ENCODE measurements at places on chromosomes 5 and 9. TPM values are rescaled to one million over a fixed set of nuclear protein-coding genes. Genes with fewer than 3 reads are reported as not detected.

Gene GALT
- 222 TPM for total RNA-seq

Gene TEX48
- total RNA-seq, result not detected

Gene ST8SIA4
- 55.2 TPM for total RNA-seq

Gene PDCD1LG2
- 1.1 TPM for total RNA-seq

Gene SCAMP1
- 22.1 TPM for total RNA-seq

Gene TNFSF15
- total RNA-seq, result not detected

Gene FBP1
- total RNA-seq, result 0.42 TPM

Gene TXNDC8
- total RNA-seq, result not detected

Gene FAM81B
- 0.94 TPM for total RNA-seq

Gene MED22
- total RNA-seq, result 29.3 TPM

Gene IFNE
- total RNA-seq, result not detected

Gene CRHBP
- 2.5 TPM for total RNA-seq

Gene OCLN
- total RNA-seq, result 1.4 TPM

- no peak for DNase-seq
Observed at GRCh38 chr5:32621256-32621655, 35.9 kb downstream of the SUB1 start.

GRCh38 chr5:180563994-180564393 is 27.3 kb downstream of the SCGB3A1 start:
- DNase-seq, result no peak

DNA sequence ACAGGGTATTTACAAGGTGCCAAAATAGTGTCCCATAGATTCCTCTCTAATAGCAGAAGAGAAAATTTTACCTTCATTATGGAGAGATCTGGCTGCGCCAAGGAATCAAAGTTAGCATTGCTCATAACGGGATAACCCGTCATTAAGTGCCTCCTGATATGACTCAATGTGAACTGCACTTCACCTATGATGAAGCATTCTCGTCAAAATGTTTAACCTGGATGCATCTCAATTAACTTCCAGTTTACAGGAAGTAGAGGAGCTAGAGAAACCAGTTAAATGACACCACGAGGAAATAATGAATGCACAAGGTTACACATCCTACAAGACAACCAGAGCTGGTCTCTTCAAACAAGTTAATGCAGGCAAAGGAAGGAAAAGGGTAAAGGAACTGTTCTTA is 17.2 kb downstream of the FBXW11 start:
- DNase-seq, result no peak

- peak; percentile 66 for DNase-seq
Observed at GRCh38 chr5:177403102-177403791, 2.8 kb upstream of the PFN3 start.

DNA sequence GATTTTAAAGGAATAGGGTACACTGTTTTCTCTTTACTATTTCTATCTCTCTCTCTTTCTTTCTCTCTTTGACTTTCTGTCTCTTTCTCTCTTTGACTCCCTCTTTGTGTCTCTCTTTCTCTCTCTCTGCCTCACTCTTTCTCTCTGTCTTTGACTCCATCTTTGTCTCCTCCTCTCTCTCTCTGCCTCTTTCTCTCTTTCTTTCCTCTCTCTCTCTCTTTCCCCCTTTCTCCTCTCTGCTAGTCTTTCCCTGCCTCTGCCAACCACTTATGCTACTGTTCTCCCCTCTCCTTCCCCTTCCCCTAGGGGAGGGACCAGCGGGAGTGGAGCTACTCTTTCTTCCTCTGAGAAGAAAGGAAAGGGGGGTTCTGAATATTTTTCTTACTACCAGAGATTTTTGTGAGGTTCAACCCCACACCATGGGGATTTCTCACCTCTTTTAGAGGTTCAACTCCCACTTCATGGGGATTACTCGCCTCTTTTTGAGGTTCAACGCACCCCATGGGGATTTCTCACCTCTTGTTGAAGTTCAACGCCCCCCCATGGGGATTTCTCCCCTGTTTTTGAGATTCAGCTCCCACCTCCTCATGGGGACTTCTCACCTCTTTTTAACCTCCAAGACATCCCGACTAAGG is 309.9 kb downstream of the NR3C1 start:
- no peak for DNase-seq

- DNase-seq, result no peak
Observed at GRCh38 chr9:38278931-38279679, 113.4 kb upstream of the ALDH1B1 start.

DNA sequence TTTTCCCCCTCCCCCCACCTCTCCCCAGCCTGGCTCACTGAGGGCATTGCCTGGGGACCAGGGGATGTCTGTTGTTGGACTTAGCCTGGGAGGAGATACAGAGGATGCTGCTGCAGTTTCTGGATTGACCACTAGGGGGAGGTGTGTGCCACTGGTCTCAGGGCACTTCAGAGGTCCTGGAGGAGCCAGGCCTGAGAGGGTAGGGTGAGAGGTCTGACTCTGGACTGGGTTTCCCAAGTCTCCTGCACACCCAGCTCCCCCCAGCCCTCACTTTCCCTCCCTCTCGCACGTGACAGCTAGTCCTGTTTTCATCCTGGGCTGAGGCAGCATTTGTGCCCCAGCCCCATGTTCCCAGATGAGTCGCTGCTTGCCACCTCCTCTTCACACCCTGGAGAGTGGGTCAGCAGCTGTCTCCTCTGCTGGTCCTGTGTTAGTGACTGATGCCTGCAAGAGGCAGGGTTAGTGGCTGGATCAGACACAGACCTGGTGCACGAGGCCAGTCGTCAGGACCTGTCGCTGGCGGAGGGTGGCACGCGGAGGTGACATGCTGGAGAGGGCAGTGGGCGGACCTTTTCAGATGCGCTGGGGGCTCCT is 4.4 kb downstream of the IL3 start:
- peak; percentile 77 for DNase-seq

- no peak for DNase-seq
Observed at GRCh38 chr5:147701468-147701867, 81.1 kb downstream of the JAKMIP2 start.

DNA sequence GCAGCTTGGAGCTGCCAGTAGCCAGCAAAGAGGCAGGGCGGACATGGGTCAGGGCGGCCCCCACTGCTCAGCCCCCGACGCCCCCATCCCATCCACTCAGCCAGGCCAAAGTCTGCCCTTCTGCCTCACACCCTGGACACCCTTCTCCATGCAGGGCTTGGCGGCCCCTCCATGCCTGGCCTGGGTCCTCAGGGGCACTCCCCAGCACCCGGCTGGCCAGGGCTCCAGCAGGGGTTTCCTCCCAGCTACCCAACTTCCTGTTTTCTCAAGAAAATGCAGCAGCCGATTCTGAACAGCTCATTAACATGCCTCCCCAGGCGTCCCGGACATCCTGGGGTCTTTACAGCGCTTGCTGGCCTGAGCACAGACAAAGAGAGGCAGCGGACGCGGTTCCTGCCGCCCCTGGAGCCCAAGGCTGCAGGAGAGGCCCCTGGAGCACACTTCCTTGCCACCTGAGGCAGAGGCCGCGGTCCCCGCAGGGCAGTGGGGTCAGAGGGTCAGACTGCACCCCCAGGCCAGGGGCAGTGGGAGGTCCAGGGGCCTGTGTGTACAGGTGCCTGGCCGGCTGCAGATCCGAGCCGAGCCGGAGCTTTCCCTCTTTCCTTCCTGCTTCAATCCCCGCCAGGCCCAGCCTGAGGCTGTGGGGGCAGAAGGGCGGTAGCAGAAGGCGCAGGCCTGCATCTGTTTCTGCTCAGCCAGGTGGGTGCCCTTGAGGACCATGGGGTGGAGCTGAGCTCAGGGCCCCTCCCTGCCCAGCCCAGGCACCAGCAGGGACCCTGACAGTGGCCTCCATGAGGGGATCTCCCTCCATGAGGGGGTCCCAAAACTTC is 18.7 kb upstream of the NRARP start:
- no peak for DNase-seq

DNA sequence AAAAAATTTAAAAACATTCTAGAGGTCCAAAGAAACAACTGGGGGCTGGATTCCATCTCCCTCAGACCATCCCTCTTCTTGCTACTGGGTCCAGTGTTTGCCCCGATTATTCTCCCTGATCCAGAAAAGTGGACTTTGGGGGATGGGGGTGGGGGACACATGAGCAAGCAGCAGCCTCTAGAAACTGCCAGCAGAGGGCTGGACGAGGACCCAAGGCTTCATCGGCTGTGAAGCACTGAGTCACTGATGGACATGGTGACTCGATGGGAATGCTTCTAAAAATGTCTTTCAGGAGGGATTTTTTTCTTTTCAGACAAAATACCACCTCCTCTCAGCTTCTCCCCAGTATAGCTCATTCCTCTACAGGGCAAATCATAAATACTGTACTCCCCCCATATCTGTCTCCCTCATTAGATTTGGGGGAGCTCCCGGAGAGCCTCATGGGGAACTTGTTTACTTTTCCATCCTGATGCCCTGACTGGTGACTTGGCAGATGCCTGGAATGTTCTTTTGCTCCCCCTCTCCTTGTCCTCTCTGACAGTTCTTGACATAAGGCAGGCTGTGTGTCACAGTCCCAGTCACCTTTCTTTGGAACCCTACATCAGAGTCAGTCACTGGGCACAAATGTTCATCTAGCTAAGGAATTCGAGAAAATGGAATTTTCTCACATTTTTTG is 67.2 kb upstream of the STC2 start:
- DNase-seq, result no peak

GRCh38 chr5:16082053-16082452 is 97.5 kb downstream of the MARCHF11 start:
- DNase-seq, result no peak

DNA sequence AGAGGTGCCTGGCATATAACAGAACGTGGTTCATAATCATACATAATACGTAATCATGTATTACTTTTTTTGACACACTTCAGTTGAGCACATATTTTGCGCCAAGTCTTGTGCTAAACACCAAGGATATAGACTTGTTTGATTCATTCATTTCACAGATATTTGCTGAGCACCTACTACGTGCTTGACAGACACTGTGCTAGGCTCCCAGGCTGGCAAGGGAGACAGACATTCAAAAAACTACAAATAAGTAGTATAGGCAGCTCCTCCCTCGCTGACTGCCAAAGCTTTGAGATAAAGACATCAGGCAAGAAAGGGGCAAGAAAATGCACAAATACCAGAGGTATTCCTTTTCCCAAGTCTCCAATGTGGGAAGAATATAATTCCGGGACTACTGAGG is 122.5 kb upstream of the CPEB4 start:
- DNase-seq, result no peak

GRCh38 chr5:80615266-80615914 is 39.1 kb upstream of the MSH3 start:
- no peak for DNase-seq

DNA sequence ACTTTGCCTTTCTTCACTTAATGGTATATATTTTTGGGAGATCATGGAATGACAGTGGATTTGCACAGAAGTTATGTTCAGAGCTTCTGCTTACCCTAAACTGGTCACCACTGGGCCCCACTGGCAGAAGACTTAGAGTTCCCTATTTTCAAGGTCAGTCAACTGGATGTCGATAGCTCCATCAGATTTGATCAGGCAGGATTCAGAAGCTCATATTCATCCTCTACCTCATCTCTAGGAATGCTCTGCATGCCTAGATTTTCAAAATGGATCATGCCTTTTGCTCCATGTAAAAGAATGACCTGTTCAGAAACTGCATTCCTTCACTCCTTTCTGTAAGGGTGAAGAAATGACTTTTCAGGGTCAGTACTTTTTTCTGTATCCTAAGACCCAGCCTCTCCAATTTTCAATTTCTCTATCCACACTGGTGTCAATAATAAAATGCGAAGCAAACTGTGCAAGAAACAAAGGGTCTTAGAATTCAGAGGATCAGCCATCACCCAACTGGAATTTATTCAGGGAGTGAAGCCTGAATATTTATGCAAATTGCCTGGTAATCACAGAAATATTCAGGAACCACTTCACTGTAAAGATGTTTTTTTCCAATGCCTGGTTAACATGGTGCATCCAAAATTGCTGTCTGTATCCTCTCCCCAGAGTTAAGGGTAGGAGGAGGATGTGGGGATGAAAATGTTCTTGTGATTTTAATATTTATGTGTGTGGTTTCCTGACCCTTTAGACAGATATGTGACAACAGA is 125.4 kb downstream of the DOCK2 start:
- no peak for DNase-seq

DNA sequence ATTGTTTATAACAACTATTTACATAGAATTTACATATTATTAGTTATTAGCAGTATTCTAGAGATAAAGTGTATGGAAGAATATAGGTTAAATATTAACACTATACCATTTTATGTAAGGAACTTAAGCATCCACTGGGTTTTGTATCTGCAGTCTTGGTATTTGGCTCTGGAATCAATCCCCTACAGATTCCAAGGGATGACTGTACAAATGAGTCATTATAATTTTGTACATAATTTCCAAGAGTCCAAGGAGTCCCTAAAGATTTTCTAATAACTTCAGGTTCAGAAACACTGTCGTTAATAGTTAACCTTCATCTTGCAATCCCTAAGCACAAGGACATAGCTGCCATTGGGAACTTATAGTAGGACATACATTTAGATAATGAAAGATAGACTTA is 254.8 kb upstream of the PDE4D start:
- no peak for DNase-seq

DNA sequence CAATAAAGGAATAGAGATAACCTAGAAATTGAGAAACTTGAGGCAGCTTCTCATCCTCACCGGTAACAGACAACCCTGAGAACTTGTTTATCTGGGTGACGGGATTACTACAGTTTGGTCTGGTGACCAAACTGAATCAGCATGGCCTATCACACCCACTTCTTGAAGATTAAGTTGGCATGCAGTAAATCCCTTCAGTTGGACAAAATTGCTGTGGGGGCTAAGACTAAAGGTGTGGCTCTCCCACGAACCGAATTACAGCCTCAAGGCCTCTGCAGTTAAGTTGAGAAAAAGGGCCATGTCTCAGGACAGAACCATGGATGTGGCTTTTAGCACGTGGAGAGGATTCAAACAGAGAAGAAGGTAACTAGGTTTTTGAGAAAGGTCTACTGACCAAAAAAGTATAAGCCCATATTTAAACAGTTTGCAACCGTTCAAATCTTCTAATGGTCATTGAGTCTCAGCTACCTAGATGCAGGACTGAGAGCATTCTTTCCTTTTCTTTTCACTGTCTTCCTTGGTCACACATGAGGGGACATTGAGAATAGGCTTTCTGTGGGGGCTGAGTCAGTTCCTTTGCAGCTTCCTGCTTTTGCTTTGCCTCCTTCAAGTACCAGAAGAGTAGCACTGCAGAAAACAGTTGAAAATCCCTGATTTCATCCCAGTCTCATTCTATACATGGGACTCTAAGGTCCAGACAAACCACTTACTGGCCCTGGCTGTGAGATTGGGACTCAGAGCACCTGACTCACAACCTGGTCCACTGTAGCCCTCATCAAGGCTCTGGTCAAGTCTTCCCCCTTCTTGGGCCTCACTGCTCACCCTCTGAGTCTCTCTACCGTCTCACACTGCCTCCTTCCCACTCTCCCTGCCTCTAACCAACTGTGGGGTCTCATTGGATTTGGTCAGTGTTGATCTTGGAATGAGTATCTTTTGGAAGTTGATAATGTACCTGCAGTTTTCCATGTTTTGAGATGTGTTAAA is 30.9 kb downstream of the PDE6A start:
- no peak for DNase-seq

GRCh38 chr5:98700730-98701129 is 72.7 kb upstream of the RGMB start:
- DNase-seq, result no peak

GRCh38 chr9:92607773-92608172 is 62.2 kb downstream of the IPPK start:
- DNase-seq, result no peak
